Activated CD4-positive, alpha-beta T cell treated with anti-CD3 and anti-CD28 coated beads, Interleukin-10, Interleukin-2, amounts not matched to agents 100 ng/mL and 50 ng/mL, durations not matched to agents 16 hours and 8 hours (primary cell): ENCODE measurements at places on chromosomes 3 and 15.

- no peak for DNase-seq
Measured at GRCh38 chr3:150746791-150747590, 16.0 kb downstream of the SIAH2 start.

GRCh38 chr3:172546105-172546504 is 22.9 kb upstream of the TNFSF10 start:
- no peak for DNase-seq

DNA sequence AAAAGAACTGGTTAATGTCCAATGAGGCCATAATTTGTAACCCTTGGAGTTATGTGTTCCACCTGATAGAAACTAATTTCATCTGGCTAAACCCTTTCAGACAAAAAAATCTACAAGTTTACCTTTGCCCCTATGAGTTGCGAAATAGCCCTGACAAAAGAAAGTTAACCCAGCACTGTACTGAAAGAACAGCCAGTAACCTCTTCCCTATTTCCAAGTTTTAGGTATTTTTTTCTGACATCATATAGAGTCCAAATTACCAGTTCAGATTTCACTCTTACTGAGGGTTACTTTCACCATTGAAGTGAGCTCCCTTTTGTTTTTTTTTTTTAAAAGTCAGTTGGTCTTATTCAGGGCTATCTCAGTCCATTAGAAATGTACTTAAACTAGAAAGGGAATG is 42.8 kb upstream of the PTPRG start:
- peak; percentile 3 for DNase-seq

DNA sequence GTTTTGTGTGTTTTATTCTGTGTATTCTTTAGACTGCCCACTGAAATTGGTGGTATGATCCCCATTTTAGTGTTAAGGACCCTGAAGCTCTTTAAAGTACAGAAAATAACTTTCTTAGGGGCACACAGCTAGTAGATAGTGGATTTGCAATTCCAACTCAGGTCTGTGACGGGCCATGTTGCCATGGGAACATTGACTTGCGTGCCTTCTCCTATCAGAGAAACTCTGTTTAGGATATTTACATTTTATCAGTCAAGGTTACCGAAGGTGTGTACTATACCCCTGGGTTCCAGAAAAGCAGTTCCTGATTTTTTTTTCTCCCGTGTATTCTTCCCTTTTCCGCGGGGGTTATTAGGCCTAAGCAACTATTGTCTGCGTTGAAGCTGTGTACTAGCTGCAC is 19.4 kb downstream of the MYZAP start:
- DNase-seq: no peak

GRCh38 chr3:140078343-140078742 is 143.4 kb downstream of the CLSTN2 start:
- DNase-seq: no peak

GRCh38 chr3:42403737-42404136 is 6.7 kb downstream of the LYZL4 start:
- peak; percentile 4 for DNase-seq

- DNase-seq: peak; percentile 55
Measured at GRCh38 chr15:63593705-63594671, 3.2 kb upstream of the FBXL22 start.

DNA sequence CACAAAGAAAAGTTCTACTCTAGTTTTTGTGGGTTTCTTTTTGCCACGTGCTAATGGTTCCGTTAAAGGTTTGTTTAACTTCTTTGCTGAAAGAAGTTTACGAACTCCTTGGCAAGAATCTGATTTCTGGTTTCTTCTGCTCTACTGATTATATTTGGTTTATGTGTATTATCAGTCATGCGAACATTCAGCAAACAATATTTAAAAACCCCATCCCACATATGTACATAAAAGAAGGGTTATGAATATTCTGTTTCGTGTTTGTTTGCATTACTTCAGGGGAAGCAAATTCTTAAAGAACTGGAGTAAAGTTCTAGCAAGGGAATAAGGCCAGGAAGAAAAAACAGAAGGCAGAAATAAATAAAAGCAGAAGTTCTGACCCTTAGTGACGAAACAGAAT is 9.8 kb downstream of the LARS2 start:
- no peak for DNase-seq

DNA sequence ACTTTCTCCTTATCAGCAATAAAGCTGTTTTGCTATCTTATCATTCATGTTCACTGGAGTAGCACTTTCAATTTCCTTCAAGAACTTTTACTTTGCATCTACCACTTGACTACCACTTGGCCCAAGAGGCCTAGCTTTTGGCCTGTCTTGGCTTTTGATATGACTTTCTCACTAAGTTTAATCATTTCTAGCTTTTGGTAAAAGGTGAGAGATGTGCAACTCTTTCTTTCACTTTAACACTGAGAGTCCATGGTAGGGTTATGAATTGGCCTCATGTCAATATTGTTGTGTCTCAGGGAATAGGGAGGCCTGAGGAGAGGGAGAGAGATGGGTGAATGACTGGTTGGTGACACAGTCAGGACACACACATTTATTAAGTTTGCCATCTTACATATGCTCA is 31.0 kb upstream of the FAM3D start:
- peak; percentile 76 for DNase-seq

- peak; percentile 18 for DNase-seq
Measured at GRCh38 chr3:133256787-133257483, 142.9 kb upstream of the BFSP2 start.

DNA sequence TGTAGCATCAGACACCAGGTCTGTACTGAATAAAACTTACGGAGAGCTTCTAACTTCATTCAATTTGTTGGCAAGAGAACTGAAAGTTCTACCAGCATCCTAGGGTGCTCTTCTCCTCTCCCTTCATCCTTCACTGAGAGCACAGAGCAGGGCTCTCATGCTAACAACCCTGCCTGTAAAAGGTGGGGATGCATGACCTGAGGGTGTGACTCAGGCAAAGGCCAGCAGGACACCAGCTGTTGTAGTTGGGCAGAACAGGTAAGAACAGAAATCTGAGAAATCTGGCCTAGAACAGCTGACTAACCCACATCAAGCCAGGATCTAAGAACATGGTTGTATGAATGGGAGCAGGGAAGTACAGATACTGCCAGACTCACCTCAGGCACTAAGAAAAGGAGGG is 64.2 kb downstream of the MYLK start:
- DNase-seq: no peak

DNA sequence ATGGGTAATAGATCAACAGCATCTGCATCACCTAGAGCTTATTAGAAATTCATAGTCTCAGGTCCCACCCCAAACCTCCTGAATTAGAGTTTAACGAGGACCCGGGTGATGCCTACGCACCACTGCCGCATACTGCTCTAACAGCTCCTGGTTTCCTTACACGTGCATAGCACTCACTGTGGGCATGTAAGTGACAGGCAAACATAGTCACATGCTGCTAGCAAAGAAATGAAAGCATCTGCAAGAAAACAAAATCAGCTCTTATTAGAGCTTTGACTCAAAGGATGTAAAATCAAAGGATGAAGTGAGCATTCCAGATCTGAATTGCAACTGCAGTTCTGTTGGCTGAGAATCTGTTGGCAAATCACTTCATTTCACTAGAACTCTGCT is 19.1 kb upstream of the RIOX2 start:
- DNase-seq: peak; percentile 66

GRCh38 chr3:168273917-168274316 is 178.2 kb upstream of the GOLIM4 start:
- DNase-seq: no peak

DNA sequence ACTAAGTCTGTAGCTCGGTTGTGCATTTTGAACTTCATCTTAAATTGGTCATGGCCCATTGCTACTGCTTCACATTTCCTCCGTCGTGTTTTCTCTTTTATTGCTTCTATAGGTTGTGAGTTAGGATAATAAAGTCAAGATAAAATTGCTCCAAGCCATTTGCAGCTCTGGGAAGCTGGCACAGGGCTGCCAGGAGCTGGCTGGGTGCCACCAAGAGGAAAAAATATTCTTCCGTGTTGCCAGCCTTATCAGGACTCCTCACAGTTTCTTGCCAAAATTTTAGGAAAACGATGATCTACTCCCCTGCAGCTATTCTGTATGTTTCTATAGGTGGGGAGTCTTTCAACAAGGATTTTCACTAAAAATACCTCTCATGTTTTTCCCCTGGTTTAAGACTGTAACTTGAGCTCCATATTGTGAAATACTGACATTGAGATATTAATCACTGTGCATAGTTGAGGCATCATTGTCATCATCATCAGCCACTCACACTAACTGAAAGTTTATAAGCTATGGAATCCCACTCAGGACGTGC is 55.4 kb upstream of the PIAS1 start:
- DNase-seq: no peak

DNA sequence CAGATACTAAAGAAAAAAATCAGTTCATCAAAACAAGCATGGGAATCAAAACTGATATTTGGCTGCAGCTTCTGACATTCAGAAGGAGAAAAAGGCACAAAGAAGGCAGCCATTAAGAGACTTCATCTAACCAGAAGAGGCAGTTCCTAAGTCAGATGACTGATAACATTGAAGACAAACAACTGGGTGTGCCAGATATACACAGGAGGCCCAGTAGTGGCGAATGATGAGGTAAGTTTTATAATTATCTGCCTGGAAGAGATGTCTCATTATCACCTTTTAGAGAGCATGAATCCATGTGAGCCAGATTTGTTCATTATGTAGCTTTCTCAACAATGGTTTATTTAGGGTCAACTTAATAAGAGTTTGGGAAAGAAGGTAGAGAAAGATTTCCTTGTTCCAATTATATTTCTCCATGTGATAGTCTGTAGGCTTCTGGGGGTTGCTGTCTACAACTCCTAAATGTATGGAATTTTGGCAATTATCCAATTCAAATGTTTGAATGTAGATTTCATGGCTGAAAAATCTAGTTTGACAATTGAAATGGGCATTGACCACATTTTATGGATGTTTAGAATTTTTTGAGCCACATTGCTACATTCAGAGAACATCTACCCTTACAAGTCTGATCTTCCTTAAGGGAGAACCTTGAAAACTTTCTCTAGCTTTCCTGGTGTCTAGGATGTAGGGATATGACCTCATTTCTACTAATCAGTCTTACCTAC is 50.4 kb upstream of the RASGRF1 start:
- no peak for DNase-seq

GRCh38 chr3:122538956-122539490 is 24.3 kb upstream of the KPNA1 start:
- DNase-seq: no peak

DNA sequence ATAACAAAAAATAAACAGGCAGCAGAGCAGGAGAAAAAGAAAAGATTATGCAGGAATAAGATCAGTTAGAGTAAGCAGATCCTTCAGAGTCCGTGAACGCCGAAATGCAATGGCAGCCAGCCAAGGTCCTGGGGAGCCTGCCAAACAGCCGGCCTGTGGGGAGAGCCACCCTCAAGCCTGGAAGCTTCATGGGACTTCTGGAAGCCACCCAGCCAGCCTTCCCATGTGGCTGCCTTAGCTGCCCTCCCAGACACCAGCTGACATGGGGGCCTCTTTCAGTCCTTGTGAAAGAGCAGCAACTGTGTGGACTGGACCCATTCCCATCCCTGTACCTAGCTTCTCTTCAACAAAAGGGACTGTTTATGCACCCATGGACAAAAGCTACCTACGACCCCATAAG is 64.9 kb upstream of the RAD18 start:
- no peak for DNase-seq

- DNase-seq: no peak
Measured at GRCh38 chr3:37435572-37435971, 261.2 kb upstream of the LRRFIP2 start.

DNA sequence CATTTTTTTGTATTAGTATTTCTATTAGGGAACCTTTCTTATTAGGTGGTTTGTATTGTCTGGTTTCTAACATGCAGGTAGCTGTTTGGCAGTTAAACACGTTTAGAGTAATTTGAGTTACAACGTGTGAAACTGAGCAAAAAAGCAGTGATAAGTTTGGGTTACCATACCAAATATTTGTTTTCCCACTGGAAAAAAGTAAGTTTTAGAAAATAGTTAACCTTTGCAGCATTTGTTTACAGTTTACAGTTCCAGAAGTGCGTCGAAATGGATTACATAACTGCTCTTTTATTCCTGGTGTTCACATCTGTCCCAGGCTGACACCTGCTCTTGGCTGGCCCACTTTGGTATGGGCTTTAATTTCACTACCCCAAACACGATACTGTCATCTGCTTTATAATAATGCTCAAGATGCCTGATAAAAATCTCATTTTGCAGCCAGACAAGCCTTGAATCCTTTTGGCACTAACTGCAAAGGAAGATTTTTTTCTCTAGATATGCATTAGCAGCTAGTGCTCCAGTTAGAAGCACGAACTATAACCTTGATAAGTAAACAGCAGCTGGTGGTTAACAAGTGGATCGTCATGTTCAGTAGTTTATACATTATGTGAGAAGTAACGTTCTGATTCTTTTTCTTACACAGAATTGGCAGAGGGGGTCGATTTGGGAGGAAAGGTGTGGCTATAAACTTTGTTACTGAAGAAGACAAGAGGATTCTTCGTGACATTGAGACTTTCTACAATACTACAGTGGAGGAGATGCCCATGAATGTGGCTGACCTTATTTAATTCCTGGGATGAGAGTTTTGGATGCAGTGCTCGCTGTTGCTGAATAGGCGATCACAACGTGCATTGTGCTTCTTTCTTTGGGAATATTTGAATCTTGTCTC is 5.3 kb downstream of the EIF4A2 start:
- peak; percentile 26 for DNase-seq

GRCh38 chr3:117788506-117788905 is 1078.9 kb downstream of the TUSC7 start:
- DNase-seq: no peak

GRCh38 chr3:79032686-79033318 is 735.0 kb downstream of the ROBO1 start:
- peak; percentile 26 for DNase-seq

DNA sequence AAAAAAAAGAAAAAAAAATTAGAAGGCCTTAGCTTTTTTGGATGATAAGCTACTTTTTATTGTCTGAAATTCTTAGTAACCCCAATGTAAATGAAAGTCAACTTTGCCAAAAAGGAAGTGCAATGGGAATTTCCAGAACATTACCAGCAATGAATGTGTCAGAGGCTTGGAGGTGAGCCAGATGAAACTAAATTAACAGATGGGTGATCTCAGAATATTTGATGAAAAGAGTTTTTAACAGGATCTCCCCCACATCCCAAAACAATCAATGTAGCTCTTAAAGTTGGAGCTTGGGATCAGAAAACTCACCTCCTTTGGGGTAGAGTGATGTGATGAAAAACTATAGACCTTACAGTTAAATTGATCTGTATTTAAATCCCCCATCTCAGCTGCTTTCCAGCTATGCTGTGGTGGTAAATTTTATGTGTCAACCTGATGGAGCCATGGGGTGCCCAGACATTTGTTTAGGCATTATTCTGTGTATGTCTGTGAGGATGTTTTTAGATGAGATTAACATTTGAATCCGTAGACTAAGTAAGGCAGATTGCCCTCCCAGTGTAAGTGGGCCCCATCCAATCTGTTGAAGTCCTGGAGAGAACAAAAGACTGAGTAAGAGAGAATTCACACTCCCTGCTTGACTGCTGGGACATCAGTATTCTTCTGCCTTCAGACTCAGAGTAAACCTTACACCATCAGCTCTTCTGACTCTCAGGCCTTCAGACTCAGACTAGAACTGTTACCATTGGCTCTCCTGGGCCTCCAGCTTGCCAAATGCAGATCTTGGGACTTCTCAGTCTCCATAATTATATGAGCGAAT is 84.3 kb upstream of the TNFSF10 start:
- DNase-seq: peak; percentile 20
